ENCODE measurements at places on chromosomes 12 and 14.

DNA sequence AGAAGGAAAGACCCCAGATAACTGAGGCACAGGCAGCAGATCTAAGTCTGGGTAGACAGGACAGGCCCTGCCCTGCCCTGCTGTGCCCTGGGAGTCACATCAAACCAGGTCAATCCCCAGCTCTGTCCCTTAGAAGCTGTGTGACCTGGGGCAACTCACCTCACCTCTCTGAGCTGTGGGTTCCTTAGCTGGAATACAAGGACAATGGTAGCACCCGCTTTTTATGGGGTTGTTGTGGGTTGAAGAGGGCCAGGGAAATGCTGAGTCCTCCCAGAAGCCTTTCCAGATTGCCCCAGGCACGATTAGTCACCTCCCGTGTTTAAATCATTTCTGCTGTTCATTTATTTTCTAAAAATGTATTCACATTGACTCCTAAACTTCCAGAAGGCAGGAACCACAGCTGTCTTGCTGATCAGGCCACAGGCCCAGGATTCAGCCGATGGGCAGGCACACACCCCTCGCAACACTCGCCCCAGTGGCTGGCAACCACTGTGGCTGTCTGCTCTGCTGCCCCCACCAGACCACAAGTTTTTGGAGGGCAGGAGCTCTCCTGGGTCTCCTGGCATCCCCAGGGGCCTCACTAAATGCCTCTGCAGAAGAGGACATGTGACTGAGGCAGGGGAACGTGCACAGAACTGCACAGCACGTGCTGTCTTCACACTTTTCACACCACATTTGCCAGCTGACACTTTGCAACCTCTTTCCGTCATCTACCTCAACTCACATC, 3.0 kb downstream of the SELPLG start:
- no peak for DNase-seq

DNA sequence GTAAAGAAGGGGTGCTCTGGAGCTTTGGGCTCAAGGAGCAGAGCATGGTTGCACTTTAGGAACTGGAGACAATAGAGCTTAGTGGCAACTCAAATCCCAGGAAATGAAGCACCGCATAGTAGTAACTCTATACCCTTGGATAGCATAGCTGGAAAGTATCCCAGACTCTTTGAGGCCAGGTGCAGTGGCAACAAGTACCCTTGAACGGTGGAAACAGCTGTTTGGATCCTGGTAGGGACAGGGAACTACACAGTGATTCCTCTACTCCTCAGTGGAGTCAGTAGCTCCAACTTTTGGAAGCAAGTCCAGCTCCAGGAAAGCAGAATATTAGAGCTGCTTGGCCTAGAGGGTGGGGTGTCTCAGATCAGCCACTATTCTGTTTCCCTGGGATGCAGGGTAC, 129.0 kb upstream of the WSCD2 start:
- no peak for DNase-seq

- DNase-seq = no peak
These were observed 107.5 kb downstream of the SINHCAF start for GRCh38 chr12:31218203-31219025.

DNA sequence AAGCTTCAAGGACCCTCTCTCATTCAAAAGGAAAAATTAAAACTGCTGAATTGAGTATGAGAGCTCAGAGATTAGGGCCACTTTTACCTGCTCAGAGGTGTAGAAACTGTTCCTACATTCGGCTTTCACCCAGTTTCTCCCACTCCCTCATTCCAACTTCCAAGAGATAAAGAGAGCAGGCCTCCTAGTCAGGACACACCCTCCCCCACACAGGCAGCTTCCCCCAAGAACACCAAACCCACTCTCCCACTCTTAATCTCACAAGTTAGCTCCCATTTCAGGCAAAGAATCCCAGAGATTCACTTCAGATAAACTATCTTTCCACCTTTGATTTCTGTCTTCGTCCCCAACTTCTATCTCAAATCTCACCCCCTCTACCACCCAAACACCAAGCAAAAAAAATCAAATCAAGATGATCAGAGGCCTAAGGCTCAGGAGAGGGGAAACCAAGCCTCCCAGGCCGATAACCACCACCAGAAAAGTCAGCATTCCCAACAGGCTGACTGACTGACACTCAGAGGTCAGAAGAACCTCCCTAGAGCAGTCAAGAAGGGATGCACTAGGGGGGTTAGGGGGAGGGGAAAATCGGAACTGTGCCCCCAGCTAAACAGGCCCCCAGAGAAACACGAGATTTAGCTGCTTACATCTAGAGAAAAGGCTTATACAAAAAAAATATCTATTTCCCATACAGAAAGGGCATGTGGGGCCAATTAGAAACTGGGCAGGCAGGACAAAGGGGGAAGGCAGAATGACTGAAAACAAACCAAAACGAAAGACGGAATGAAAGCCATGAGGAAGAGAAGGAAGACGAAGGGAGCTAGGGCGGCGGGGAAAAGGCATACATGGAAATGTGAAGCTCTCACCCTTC, 13.2 kb upstream of the CDH24 start:
- DNase-seq = no peak

- no peak for DNase-seq
These were observed 1.7 kb downstream of the HECTD1 start for GRCh38 chr14:31205681-31206535.

DNA sequence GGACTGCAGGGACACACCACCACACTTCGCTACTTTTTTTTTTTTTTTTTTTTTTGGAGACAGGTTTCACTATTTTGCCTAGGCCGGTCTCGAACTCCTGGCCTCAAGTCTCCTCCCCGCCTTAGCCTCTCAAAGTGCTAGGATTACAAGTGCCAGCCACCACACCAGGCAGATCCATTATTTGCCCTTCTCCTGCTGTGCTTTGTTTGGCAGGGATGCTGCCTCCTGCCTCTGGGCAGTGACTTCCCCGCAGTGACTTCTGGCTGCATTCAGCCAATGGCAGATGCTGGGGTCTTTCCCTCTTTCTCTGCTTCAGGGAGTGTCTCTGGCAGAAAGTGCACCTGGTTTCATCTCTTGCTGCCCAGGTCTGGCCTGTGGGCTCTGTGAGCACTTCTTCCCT, 6.7 kb upstream of the MORN3 start:
- DNase-seq = no peak
